ENCODE measurements at places on chromosomes 5 and 9.
A peak's percentile ranks its signal among the peaks of the same experiment; 100 is the strongest.

GRCh38 chr9:108188976-108189375 lies 666.8 kb downstream of the ACTL7B start:
- DNase-seq = no peak

- DNase-seq = no peak
Measured at GRCh38 chr5:60805463-60805862, 38.6 kb downstream of the ELOVL7 start.

DNA sequence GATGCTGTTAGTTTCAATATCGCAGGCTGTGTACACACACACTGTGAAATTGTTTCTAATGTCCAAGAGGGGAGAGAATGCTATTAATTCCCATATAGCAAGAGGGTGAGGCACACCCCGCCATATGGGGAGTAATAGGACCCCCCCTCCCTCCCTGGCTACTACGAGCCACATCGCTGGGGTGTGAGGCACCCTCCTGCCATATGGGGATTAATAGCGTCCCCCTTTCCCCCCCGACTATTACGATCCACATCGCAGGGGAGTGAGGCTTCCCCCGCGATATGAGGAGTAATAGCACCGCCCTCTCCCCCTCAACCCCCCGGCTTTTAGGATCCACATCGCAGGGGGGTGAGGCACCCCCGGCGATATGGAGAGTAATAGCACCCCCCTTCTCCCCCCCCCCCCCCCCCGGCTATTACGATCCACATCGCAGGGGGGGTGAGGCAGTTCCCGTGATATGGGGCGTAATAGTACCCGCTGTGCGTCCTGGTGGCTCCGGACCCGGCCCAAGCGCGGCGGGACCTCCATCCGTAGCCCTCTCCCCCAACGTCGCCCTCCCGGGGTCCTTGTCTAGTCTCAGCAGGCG lies 494 bp upstream of the STK32A start:
- no peak for DNase-seq

- no peak for DNase-seq
Measured at GRCh38 chr5:83498585-83498984, 27.0 kb downstream of the VCAN start.

GRCh38 chr5:120055858-120056257 lies 408.2 kb upstream of the PRR16 start:
- no peak for DNase-seq

- no peak for DNase-seq
Measured at GRCh38 chr9:16427873-16428427, 442.5 kb downstream of the BNC2 start.

- no peak for DNase-seq
Measured at GRCh38 chr5:147504011-147504410, 5.9 kb downstream of the DPYSL3 start.

- DNase-seq = peak; percentile 43
Measured at GRCh38 chr5:174311531-174312269, 266.2 kb downstream of the NSG2 start.

- no peak for DNase-seq
Measured at GRCh38 chr5:141369994-141370848, at the start of gene PCDHGB3. Gene PCDHGB3 (plus strand): TSS chr5:141370242. CDS start chr5:141370395, 153 bp downstream.

GRCh38 chr5:72167804-72168203 lies 60.5 kb downstream of the MAP1B start:
- no peak for DNase-seq

DNA sequence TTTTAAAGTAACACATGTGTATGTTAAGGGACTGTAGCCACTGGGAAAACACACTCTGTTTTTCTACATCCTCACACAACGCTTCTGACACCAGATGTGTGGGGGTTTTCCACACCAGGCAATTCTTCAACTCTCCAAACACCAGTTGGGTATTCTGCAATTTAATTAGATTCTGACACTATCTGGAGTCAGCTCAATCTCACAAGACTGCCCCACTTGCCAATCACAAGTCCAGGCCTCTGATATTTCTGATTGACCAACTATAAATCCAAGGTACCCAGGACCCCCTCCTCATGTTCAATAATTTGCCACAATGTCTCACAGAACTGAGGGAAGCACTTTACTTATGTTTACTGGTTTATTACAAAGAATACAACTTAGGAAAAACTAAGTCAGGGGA lies 60.5 kb upstream of the CTXN3 start:
- no peak for DNase-seq

GRCh38 chr9:134472256-134472655 lies 146.0 kb downstream of the RXRA start:
- DNase-seq = no peak

DNA sequence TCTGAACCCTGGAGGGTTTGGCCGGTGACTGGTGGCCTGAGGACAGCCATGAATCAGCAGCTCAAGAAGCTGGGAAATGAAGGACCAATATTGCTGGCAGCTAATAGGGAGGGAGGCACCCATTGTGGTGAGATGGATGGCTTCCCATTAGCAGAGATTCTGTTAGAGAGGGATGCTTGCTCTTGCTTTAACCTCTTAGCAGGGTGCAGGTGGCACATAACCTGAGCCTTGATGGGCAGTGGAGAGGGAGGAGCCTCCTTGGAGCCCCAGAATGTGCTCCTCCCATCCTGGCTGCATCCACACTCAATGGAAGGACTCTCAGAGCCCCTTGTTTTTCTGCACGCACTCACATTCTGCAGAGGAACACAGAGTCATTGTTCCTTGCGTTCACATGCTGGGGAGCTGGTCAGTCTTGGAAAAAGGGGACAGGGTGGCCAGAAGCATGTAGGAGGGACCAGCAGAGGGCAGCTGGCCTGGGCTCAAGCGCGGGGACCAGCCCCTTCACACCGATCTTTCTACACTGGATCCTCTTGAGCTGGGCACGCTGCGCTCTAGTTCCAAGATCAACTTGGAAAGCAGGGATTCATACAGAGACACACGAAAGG lies 161.8 kb downstream of the MED10 start:
- DNase-seq = no peak

GRCh38 chr5:142644640-142645361 lies 41.1 kb downstream of the FGF1 start:
- no peak for DNase-seq

DNA sequence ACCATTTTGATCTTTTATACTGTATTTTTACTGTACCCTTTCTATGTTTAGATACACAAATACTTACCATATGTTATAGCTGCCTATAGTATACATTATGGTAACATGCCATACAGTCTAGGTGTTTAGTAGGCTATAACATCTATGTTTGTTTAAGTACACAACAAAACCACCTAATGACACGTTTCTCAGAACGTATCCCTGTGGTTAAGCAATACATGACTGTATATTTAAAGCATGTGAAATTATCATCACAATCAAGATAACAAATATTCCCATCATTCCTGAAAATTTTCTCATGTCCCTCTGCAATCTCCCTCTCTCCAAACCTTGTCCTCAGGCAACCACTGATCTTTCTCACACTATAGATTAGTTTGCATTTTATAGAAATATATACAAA lies 66.4 kb upstream of the SUSD1 start:
- DNase-seq = no peak

DNA sequence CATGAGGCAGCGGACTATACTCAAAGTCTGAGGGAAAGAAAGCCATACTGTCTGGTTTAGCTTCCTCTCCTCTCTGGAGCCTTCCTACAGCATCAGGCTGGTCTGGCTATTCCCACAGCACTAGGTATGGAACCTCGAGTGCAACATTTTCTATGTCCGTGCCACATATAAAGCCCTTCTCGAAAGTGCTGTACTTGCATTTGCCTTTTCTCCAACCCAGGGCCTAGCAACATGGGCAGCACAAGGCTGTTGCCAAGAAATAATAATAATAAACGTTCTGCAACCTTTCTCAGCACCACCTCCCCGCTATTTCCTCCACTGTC lies 804 bp downstream of the MED10 start:
- no peak for DNase-seq

GRCh38 chr9:120913647-120914264 lies 12.8 kb downstream of the TRAF1 start:
- DNase-seq = no peak

DNA sequence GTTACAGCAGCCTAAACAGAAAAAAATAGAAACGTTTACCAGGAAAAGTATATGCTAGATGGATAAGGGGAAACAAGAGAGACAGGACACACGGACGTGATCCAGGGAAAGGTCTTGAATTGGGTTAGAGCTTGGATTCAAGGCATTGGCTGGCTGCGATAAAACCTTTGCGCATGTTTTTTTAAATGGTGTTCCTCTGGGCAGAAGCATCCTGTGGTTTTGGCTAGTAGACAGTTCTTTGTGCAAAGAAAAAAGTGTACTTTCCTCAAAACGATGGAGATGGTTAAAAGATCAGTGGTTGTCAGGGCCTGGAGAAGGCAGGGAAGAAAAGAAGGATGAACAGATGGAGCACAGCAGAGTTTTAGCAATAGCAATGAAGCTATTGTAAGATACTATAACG lies 37.5 kb upstream of the LIFR start:
- DNase-seq = no peak

DNA sequence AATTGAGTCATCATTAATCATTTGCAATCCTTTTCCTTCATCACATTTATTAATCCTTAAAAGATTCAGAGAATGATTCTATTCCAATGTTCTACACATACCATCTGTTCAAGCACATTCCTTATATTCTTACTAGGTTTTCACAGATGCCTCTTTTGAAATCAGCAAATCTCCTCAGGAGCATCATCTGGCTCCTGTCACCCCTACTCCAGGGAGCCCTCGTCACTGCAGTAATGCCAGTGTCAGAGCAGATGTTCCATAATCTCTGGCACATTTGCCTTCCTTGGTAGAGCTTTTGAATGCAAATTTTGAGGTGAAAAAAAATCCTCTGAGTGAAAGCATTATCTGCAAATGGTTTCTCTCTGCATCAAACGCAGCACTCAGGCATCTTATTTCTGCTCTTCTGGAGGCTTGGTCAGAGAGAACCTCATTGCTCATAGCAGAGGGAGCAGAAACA lies 7.6 kb upstream of the KCNV2 start:
- no peak for DNase-seq

DNA sequence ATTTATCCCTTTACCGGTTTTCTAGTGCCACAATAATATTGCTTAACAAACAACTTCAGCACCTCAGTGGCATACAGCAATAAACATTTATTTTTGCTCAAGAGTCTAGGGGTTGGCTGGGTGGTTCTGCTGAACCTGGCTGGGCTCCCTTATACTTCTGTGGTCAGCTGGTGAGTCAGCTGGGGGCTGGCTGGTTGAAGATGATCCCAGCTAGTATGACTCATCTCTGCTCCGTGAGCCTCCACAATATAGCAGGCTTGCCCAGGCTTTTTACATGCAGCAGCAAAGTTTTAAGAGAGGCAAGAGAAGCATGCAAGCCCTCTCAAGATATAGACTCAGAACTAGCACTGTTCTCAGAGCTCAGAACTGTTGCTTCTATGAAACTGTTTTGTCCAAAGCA lies 523.5 kb upstream of the CLINT1 start:
- peak; percentile 11 for DNase-seq

GRCh38 chr5:133818031-133818431 lies 150.4 kb downstream of the C5orf15 start:
- DNase-seq = no peak

All from activated T-cell treated with anti-CD3 and anti-CD28 coated beads for 24 hours (primary cell).